ENCODE measurements at places on chromosomes 5 and 9.

DNA sequence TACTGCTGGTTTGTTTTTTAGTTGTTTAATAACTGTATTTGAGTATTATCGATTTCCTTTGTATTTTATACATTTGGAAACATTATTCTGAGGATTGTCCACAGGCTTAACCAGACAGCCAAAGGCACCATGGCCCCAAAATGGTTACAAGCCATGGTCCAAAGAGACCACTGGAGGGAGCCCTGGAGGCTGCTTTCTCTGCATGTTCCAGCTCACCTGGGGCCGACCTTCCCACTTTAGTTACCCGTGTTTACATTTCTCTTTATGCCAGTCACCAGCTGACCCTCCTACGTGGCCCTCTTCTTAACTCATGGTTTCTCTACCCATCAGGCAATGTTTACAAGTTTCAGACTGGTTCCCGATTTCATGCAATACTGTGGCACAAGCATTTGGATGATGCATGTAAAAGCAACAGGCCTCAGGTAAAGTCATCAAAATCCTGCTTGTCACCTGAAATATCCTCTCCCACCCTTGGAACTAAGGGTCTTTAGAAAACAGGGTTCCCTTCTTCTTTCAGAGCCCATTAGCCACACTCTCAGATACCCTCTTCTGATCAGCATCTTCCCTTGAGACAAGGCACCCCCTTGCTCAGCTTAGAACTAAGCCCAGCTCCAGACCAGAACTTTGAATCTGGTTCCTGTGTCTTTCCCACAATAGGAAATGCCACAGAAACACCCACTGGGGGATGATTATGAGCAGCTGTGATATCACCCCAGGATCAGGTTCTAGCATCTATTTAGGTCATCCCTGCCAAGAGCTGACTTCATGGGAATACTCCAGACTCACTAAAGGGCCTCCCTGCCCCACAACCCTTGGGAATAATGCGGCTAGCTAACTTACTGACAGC lies 49.9 kb upstream of the GARNL3 start:
- DNase-seq, result peak; percentile 22

DNA sequence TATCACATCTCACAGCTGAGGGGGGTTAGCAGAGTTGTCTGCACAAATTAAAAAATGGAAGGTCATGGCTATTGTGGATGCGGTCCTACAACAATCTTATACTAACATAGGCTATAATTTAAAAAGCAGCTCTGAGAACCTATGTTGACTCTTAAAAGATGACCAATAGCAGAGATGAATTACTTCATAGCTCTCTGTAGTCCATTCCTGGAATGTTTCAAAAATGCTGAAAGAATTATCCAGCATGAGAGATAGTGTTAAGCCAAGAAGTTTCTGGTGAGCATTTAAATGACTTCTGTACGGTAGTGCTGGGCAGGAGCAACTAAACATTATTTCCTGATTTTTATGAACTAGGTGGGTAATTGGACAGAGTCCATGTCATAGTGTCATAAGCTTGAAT lies 218.2 kb upstream of the NUDT12 start:
- no peak for DNase-seq

DNA sequence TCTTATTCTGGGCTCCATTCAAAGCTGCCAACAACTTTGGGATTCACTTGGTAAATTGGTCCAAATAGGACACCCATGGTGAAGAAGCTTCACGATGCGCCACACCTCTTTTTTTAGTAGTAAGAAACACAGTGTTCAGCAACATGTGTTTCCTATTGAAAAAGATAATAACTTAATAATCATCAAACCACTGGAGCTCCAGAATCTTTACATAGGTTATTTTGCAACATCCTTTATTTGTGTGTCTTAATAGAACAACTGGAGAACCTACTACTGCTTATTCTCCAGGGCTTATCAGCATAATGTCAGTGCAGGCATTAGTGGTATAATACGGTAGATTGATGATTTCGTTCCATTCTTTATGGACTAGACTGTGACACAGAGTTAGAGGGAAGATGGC lies 63.3 kb upstream of the DAPK1 start:
- no peak for DNase-seq

GRCh38 chr5:141560725-141561483 lies 57.9 kb downstream of the DIAPH1 start:
- peak; percentile 95 for DNase-seq

- no peak for DNase-seq
Measured at GRCh38 chr5:150068961-150069645, 17.3 kb downstream of the CSF1R start.

GRCh38 chr5:92371171-92371888 lies 988.2 kb upstream of the ARRDC3 start:
- DNase-seq, result no peak

- DNase-seq, result no peak
Measured at GRCh38 chr5:164741376-164741775, 1236.0 kb downstream of the MAT2B start.

DNA sequence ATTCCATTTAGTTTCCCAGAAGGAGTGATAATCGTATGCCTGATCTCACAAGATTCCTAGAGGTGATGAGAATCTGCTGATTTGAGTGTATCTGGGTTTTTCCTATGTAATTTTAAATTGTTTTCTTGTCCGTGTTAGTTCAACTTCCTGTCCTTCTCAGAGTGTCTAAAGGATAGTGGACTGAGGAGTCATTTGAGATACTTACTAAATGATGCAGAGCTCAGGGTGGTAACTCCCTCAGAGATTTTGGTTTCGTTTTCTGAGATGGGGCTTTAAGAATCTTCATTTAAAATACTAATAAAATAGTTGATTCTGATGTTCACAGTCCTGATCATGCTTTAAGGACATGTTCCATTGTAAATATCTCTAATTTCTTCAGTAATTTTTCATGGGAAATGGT lies 30.3 kb downstream of the MELK start:
- DNase-seq, result no peak

- DNase-seq, result no peak
Measured at GRCh38 chr9:135552698-135553171, 6.8 kb downstream of the OBP2A start.

- DNase-seq, result no peak
Measured at GRCh38 chr9:135045264-135045927, 42.1 kb upstream of the OLFM1 start.

Data from globus pallidus (tissue), 1 donor.